ENCODE measurements at places on chromosomes 5 and 9.

GRCh38 chr5:135219868-135220267, 179.2 kb downstream of the MACROH2A1 start:
- peak; percentile 59 for DNase-seq

GRCh38 chr9:108859459-108860114, 2.5 kb upstream of the ACTL7A start:
- no peak for DNase-seq

GRCh38 chr9:125589287-125589686, 117.7 kb downstream of the MAPKAP1 start:
- DNase-seq = no peak

DNA sequence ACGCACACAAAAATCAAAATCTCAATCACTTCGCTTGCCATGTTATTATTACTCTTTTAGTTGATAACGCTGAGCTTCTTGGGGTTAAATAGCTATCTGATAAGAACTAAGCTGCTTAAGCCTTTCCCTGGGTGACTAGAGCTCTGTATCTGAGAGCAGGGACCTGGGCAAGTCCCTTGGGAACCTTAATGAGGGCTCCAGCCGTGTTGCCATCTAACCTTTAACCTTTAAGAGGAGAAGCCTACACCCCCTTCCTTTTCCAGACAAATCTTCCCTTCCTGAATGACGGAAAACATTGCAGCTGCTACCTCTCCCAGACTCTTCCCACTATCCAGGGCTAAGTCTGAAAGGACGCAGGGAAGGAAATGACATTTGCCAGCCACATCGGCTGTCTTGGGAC, 216.5 kb upstream of the RAI14 start:
- DNase-seq = no peak

- DNase-seq = no peak
Measured at GRCh38 chr9:76913467-76913866, 7.6 kb upstream of the PRUNE2 start.

DNA sequence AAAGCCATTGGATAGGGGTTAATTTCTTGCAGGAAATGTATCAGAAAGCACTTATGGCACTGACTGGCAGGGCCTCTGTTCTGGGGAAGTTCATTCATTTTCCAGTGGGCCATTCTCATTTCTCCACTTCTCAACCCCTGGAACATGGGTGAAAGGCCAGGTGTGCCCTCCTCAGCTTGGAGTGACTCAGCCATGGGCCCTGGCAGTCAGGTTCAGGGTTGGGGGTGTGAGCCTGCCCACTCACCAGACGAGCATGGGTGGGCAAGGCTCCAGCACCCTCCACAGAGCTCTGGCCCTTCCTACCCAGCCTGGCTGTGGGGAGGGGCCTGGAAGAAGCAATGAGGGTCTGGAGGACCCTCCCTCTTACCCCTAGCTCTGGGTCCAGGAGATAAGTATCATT, 174.4 kb downstream of the HSPA4 start:
- peak; percentile 25 for DNase-seq

DNA sequence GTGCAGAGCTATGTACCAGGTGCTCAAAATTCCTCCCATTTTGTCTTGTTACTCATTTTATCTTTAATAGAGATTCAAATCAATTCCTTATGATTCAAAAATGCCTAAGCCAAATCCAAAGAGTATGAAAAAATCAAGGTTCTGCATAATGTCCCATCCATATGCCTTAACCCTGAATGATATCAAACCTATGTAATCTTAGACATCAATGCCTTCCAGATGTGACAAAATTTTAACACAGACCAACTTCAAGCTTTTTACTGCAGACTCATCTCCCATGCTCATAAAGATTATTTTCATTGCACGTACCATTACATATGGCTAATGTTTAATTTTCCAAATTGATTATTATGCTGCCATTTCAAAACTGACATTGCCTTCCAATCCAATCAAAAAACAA, 122.4 kb downstream of the NFIB start:
- DNase-seq = no peak

DNA sequence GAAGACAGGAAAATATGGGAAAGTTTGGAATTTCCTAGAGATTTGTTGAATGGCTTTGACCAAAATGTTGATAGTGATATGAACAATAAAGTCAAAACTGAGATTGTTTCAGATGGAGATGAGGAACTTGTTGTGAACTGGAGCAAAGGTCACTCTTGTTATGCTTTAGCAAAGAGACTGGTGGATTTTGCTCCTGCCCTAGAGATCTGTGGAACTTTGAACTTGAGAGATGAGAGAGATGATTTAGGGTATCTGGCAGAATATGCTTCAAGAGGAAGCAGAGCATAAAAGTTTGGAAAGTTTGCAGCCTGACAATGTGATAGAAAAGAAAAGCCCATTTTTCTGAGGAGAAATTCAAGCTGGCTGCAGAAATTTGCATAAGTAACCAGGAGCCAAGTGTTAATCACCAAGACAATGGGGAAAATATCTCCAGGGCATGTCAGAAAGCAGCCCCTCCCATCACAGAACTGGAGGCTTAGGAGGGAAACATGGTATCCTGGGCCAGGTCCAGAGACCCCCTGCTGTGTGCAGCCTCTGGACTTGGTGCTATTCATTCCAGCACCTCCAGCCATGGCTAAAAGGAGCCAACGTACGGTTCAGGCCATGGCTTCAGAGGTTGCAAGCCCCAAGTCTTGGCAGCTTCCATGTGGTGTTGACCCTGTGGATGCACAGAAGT, 114.3 kb upstream of the STARD4 start:
- DNase-seq = no peak

- DNase-seq = no peak
Measured at GRCh38 chr9:13915591-13916301, 398.2 kb downstream of the NFIB start.

DNA sequence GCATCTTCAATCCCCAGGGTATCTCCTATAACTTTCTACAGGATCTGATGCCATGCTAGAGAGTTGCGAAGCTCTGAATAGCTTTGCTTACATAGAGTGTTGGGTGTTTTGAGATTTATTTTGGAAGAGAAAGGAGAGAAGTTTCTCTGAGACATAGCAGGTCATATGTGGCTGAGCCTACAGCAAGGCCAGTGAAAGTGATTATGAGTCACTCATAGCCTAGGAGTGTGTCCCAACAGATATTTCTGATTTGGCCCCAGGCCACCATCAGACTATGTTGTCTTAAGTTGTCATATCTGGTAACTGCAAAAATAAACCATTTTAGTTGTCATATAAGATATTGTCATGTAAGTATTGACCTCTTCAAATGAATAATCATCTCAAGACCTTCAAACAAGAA, 132.0 kb upstream of the RAI14 start:
- DNase-seq = no peak

DNA sequence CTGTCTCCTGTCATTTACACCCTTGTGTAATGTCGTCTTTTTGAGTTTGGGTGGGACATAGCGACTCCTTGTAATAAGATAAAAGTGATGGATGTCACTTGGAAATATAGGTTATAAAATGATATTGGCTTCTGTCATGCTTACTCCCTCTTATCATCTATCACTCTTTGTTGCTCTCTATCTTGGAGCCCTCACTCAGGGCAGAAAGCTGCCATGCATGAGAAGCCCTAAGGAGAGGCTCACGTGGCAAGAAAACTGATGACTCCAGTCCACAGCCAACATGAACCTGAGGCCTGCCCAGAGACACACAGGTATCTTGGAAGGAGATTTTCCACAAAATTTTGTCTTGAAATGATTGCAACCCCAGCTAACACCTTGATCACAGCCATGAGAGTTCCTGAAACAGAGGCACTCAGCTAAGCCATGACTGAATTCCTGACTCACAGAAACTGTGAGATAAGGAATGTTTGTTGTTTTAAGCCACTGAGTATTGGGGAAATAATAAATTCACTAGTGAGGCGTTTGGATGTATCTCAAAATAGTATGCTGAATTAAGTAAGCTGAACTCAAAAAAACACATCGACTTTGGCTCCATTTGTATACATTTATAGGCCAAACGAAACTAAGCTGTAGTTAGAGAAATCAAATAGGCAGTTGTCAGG, 216.7 kb downstream of the CDH18 start:
- no peak for DNase-seq

DNA sequence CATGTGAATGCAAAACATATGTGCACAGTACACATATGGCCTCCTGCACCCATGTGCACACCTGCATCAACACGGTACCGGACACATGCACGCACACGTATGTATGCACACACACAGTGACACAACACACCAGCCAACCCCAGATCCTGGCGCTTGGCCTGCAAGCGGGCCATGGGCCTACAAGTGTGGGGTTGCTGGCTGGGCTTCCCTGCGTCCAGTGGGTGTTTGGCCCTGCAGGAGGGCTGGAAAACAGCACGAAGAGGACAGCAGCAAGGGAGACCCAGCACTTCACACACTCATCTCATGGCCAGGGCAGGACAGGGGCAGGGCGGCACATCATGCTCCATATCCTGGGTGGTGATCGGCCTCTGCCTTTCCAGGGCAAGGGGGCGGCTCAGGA, 77.7 kb downstream of the COL5A1 start:
- DNase-seq = no peak

DNA sequence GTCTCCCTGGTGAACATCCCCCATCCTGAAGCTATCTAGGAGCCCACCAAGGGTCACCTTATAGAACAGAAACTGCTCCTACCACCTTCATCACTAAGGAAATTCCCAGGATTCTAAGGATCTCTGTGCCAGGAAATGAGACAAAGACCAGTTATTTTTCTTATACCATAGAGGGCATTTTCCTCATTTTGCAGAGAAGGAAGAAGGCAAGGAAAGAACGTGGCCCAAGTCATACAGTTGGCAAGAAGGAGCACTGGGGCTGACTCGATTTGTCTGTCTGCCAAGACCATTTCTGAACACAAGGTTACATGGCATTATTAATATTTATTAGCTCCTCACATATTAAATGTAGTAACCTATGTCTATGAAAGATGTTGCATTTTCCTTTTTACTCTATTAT, 49.6 kb upstream of the TNFSF15 start:
- DNase-seq = no peak

GRCh38 chr5:124583469-124584350, 162.7 kb downstream of the ZNF608 start:
- DNase-seq = no peak

DNA sequence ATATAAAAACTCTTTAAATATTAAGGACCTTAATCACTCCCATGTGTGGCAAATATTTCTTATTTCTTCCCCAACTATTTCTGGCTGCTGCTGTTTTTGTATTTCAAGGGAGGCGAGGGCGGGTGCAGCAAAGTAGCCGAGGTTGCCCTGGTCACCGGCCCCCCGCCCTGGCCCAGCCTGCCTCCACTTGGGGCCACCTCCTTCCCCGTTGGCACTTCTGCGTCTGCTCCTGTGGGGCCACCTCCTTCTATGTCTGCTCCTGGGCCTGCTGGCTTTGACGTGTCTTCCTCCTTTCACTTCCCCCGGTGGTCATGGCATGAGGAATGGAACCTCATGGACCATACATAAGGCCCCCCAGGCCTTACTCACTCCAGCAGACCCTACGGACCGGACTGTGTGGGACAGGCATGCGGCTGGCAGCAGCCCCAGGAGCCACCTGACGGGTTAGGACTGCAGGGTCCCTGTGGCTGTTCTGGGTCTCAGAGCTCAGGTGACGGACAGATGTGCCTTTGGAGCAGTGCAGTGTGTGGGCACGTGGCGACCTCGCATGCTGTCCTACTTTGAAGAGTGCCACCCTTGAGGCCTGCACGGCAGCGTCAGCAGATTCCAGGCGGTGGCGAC, 5.8 kb upstream of the ENTPD8 start:
- no peak for DNase-seq

DNA sequence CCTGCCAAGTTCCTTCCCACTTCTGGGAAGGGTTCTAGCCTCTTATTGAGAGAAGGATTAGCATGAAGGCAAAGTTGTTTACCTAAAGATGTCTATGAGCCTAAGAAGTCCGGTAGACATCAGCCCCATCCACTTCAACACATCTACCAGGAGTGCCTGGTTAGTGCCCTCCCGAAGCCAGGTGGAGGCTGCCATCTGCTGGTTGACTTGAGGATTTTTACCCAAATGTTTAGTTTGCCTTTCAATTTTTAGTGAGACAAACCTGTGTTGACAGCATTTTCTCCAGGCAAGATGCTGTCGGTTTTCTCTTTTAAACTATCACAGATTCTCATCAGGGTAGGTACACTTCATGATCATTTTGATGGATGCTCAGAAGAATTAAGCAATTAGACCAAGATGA, 83.6 kb upstream of the TNFSF8 start:
- DNase-seq = peak; percentile 89

GRCh38 chr5:161286066-161286655, 260.4 kb downstream of the GABRB2 start:
- DNase-seq = no peak

GRCh38 chr5:53321073-53321472, 159.4 kb upstream of the FST start:
- no peak for DNase-seq

- no peak for DNase-seq
Measured at GRCh38 chr9:110028271-110028670, 179.7 kb downstream of the C9orf152 start.

DNA sequence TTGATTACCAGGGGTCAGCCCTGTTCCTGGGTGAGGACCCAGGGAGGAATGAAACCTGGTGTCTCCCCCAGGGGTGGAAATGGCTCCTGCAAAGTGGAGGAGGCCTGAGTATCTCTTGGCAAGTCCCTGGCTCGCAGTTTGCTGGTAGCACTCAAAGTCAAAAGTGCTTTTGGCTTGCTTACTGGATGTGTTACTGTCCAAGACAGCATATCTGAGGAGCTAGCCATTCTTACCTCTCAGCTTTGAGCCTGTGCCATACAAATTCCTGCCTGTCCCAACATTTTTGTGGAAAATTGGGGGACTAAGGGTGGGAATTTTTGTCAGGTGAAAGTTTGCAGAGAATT, 9.9 kb downstream of the ZNF618 start:
- no peak for DNase-seq

- DNase-seq = peak; percentile 91
Measured at GRCh38 chr9:83708515-83709158, 879 bp upstream of the UBQLN1 start.

DNA sequence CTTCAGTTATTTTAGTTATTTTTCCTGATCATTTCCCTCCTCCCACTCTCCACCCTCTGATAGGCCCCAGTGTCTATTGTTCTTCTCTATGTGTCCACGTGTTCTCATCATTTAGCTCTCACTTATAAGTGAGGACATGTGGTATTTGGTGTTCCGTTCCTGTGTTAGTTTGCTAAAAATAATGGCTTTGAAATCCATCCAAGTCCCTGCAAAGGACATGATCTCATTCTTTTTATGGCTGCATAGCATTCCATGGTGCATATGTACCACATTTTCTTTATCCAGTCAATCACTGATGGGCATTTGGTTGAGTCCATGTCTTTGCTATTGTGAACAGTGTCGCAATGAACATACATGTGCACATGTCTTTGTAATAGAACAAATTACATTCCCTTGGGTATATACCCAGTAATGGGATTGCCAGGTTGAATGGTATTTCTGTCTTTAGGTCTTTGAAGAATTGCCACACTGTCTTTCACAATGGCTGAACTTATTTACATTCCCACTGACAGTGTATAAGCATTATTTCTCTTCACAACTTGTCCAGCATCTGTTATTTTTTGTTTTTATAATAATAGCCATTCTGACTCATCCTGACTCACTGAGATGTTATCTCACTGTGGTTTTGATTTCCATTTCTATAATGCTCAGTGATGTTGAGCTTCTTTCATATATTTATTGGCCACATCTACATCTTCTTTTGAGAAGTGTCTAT, 17.2 kb upstream of the DIRAS2 start:
- no peak for DNase-seq

- no peak for DNase-seq
Measured at GRCh38 chr9:1619915-1620710, 395.0 kb upstream of the SMARCA2 start.

GRCh38 chr9:127033061-127033460, 89.4 kb downstream of the ANGPTL2 start:
- no peak for DNase-seq

GRCh38 chr5:176536132-176536901, 885 bp downstream of the RNF44 start:
- peak; percentile 93 for DNase-seq

GRCh38 chr9:93949694-93950449, 5.3 kb downstream of the BARX1 start:
- DNase-seq = no peak
